ENCODE measurements at places on chromosomes 16 and 17.

DNA sequence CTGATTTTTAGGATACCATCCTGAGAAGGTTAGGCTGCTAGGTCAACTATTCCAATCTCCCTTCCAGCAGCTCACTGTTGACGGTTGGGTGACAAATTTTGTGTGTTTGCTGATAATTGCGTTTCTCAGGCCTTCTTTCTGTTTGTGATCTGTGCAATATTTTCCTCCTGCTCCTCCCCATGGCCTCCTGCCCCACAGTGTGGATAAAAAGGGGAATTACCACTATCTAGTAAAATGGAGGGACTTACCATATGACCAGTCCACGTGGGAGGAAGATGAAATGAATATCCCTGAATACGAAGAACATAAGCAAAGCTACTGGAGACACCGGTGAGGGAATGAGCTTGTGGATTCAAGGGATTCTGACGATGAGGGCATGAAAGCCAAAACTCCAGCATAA lies 9.2 kb downstream of the CHD3 start:
- DNase-seq, result no peak

- no peak for DNase-seq
Observed at GRCh38 chr17:56528696-56529095, 64.8 kb upstream of the NOG start.

GRCh38 chr16:75703306-75703705 lies 2.0 kb upstream of the DUXB start:
- DNase-seq, result no peak

DNA sequence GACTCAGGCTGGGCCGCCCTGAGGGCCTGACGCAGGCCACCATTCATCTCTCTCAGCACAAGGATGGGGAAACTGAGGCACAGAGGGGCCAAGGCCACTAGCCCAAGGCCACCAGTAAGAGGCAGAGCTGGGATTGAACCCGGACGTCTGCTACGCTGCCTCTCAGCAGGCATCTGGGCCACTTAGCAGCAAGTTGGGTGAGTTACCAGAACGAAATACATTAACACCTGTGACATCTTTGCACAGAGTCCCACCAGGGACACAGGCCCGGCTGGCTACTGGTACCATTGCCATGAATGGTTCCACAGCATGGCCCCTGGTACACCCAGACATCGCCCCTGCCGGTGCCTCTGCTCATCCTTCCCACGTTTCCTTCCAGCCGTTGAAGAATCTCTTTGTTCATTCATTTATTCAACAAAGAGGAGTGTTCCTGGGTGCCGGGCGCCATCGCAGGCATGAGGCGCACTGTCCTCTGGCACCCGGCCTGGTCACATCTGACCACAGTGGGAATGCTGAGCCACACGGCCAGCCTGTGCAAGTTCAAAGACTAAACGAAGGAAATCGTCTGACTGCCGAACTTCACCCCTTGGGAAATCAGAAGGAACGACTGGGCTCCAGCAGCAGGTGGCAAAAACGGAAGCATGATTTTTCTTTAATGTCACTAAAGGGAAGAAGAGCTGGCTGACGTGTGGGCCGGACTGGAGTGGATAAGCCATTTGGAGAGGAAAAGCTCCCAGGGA lies 7.4 kb upstream of the ZNF469 start:
- no peak for DNase-seq

DNA sequence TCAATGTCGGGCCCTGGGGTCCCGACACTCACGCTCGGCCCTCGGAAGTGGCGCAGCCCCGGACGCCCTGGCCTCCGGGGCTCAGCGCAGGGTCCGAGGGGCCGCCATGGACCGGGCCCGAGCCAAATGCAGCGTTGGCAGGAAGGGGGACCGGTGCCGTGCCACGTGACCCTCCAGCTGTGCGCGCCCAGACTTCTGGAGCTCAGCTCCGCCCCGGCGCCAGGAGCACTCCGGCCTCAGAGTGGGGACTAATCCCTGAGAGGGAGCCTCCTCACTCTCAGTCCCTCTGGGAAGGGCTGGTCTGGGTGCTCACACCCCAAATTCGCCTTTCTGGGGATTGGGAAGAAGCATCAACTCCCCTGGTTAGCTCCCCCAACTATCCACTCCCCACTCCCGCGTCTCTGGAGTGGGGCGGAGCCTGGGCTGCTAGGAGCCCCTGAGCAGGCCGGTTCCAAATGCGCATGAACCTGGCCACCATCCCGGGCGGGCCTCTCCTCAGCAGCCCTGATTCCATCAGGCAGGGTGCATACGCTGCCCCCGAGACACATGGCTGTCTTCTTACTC lies at the start of gene B3GNT9:
B3GNT9 (minus strand) TSS at position 166 of the 564 bp plus-strand sequence. CDS start 513 bp downstream, outside the sequence.
- peak; percentile 28 for DNase-seq

DNA sequence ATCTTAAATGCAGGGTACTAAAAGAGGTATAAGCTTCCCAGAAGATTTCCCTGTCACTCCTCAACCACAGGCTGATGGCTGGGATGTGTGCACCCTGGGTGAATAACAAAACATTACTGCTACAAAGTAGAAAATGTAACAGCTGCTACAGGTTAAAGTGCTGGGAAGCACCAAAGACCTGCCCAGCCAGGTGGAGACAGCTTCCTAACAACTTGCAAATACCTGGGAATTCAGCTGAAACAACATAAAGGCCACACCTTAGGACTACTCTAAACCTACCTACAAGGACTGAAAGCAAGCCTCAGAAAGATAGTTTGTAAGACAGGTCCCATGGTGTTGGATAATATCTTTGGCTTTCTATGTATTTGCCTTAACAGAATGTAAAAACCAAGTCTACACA lies 118.5 kb downstream of the CEP112 start:
- DNase-seq, result no peak

- no peak for DNase-seq
Observed at GRCh38 chr16:28555561-28555960, 1.8 kb downstream of the SGF29 start.

DNA sequence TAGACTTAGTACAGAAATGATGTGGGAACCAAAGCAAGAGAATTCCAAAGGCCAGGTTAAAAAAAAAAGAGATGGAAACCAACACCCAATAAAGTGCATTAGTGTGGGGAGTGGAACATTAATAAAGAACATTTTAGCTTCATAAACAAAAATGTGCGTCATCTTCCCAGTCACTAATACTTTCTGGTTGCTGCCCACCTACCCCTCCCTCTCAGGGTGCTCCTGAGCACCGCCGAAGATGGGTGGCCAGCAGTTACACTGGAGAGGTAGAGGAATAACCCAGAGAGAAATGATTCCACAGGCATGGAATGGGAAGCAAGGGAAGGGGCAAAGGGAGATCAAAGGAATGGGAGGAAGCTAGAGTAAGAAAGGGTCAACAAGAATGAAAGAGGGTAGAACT lies 6.0 kb upstream of the CHD3 start:
- DNase-seq, result no peak

DNA sequence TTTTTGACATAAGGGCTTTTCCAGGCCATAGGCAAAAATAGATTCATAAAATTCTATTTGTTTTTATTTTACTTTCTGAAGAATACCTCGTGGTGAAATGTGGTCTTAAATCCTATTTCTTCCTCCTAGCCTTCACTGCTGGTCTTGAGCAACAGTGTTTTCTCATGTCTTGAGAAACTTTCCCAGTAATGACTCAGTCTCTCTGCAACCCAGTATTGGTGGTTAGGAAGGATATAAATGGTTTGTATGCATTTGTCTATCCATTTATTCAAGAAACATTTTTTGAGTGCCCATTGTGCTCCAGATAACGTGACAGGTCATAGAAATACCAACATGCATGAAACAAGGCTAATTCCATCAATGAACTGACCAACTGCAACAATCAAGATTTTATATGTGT lies 213.9 kb downstream of the TMEM114 start:
- DNase-seq, result no peak

DNA sequence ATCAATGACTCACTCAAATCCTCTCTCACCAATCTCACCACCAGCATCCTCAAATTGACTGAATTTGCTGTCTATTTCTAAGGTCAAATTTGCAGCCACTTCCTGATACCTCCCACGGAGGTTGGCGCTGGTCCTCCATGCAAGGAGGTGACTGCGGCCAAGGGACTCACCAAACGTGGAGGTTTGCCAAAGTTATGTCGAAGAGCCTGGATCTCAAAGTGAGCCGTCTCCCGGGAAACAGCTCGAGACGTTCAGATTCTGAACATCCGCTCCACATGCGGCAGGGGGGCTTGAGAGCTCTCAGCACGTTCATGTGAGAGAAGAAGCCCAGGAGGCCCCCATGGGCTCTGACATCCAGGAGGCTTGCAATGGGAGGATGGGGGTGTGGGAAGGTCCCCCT lies 22.6 kb downstream of the LGALS3BP start:
- DNase-seq, result no peak

DNA sequence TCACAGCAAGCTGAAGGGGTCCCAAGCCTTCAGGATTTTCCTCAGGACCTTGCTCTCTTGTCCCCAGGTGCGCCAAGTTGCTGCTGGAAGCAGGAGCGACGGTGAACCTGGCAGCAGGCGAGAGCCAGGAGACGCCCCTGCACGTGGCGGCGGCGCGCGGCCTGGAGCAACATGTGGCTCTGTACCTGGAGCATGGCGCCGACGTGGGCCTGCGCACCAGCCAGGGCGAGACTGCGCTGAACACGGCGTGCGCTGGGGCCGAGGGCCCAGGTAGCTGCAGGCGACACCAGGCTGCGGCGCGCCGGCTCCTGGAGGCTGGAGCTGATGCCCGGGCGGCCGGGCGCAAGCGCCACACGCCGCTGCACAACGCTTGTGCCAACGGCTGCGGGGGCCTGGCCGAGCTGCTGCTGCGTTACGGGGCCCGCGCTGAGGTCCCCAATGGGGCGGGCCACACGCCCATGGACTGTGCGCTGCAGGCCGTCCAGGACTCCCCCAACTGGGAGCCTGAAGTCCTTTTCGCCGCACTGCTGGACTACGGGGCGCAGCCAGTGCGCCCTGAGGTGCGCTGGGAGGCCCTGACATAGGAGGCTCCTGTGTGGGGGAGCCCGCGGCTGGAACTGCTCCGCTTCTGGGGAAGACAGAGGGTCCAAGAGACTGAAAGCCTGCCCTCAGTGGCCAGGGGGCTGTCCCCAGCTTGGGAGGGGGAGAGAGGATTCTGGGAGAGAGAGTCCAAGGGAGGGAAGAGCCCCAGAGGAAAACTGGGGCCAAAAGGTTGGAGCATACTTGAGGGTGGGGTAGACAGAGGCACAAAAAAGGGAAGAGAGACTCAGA lies 6.4 kb downstream of the ASB16 start:
- no peak for DNase-seq

GRCh38 chr16:67915831-67916723 lies 15.6 kb downstream of the CTRL start:
- DNase-seq, result no peak

GRCh38 chr17:37134050-37134449 lies 185.3 kb downstream of the AATF start:
- DNase-seq, result peak; percentile 16

DNA sequence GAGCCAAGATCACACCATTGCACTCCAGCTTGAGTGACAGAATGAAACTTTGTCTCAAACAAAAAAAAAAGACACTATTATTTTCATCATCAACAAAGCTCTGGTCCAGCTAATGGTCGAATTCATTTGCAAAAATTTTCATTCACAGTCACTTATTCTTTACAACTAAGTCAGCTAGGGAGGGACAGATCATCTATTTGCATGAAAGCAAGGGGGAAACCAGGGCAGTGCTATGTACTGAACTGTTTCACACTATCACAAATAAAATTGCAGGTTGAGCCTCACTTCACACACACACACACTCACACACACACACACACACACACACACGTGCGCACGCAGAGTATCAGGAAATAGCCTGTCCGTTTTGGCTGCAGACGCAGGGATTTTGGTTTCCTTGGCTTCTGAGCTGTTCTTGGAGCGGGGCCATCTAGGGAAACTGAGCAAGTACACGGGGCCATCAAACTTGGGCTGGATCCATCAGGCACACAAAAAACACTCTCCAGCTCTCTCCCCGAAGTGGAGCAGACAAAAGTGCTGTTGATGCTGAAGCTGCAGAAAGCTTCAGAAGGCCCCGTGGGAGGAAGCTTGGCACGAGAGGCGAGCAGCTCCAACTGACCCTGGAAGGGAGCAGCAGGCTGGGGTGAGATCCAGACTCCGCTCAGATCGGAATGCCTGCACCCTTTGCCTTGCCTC lies 44.3 kb upstream of the HELZ start:
- DNase-seq, result no peak

DNA sequence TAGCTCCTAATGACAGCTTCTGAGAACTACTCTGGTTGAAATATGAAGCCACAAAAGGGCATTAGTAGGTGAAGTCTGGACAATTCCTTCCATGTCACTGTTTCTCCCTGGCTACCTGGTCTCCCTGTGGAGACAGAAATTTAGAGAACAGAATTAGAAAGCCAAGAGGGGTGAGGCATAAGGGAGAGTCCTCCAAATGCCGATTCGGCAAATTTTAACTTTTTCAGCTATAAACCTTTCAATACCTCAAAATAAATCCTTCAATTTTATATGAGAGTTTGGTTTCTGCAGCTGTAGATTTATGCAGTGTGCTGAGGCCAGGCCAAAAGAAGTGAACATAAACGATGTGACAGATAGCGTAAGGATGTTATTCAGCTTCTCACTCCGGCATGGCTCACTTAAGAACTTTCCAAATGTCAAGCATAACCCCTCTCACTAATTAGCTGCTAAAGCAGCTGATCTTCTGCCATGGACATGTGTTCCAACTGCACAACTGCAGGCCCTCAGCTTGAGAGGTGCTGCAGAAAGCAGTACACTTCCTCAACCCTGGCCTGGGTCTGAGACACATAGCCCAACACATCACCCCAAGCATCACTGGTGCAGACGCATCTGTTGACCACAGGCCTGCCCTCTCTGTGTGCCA lies 247.9 kb upstream of the SOX9 start:
- no peak for DNase-seq

DNA sequence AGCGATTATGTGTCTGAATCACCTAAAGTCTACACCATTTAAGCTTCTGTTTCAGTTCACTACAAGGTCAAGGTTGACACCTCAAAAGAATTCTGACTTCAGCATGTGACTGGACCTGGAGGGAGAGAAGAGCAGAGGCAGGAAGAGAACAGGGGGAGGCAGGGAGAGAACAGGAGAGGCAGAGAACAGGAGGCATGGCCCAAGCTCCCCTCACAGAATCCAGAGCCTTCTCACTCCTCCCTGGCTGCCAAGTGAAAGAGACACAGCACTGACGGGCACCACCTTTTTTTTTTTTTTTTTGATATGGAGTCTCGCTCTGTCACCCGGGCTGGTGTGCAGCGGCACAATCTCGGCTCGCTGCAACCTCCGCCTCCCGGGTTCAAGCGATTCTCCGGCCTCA lies 11.4 kb downstream of the GGA2 start:
- DNase-seq, result no peak

GRCh38 chr17:80017226-80018010 lies 18.3 kb downstream of the TBC1D16 start:
- DNase-seq, result no peak

- no peak for DNase-seq
Observed at GRCh38 chr16:27722207-27722606, 172.3 kb downstream of the KATNIP start.

Data from NCI-H774 (cell line).